HFFc6 (cell line): ENCODE measurements at places on chromosomes 13 and 19. TPM values are rescaled to one million over a fixed set of nuclear protein-coding genes. Genes with fewer than 3 reads are reported as not detected.

DNA sequence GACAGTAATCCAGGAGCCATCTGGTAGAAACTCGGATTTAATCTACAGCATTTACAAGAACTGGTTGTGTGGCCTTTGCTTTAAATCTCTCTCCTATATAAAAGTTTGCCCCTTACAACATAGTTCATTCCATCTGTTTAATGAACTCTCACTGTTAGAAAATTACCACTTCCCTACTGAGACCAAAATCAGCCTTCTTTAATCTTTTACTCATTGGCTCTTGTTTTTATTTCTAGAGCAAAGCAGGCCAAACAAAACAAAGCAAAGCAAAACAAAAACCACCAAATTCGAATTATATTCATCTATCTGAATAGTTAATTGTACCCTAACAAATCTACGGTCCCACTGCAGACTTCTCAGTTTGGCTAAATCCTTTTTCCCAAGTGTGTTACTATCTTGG is 127.0 kb downstream of the UGGT2 start:
- peaks cover 26% of the 10 kb centered on the region for H3K4me1 ChIP-seq
- no peak overlapping the region for H3K27ac ChIP-seq
- H3K4me3 ChIP-seq, result no peak overlapping the region
- no peak for DNase-seq
- H3K36me3 ChIP-seq, result peaks cover 29% of the 10 kb centered on the region
- no peaks in the 10 kb centered on the region for H3K27me3 ChIP-seq

- peaks cover 1% of the 10 kb centered on the region for H3K36me3 ChIP-seq
- no peak for DNase-seq
- H3K27me3 ChIP-seq, result peaks cover 1% of the 10 kb centered on the region; the same call in 1 of the 2 replicates
- no peaks in the 10 kb centered on the region for H3K4me1 ChIP-seq
- no peak overlapping the region for H3K4me3 ChIP-seq
Measured at GRCh38 chr19:5106191-5106726, 137.3 kb downstream of the KDM4B start.

GRCh38 chr13:41561170-41561569 is 103.8 kb downstream of the RGCC start:
- H3K4me1 ChIP-seq, result peaks cover 49% of the 10 kb centered on the region
- no peaks in the 10 kb centered on the region for H3K36me3 ChIP-seq
- H3K4me3 ChIP-seq, result no peak overlapping the region
- DNase-seq, result no peak
- peaks cover 13% of the 10 kb centered on the region for H3K27me3 ChIP-seq

GRCh38 chr13:27980280-27980998 is 8.1 kb downstream of the URAD start:
- H3K4me1 ChIP-seq, result peaks cover 8% of the 10 kb centered on the region; the same call in 1 of the 2 replicates
- H3K27me3 ChIP-seq, result peaks cover 59% of the 10 kb centered on the region
- H3K4me3 ChIP-seq, result no peak overlapping the region
- DNase-seq, result no peak
- H3K36me3 ChIP-seq, result no peaks in the 10 kb centered on the region

- no peaks in the 10 kb centered on the region; the same call in 1 of the 2 replicates for H3K27me3 ChIP-seq
- no peaks in the 10 kb centered on the region; the same call in none of the 2 replicates for H3K36me3 ChIP-seq
- H3K4me3 ChIP-seq, result no peak overlapping the region
- DNase-seq, result no peak
- no peak overlapping the region for H3K27ac ChIP-seq
Measured at GRCh38 chr13:63156816-63157215, 1741.2 kb upstream of the PCDH20 start.

GRCh38 chr13:73781384-73781783 is 352.8 kb downstream of the KLF12 start:
- peaks cover 11% of the 10 kb centered on the region for H3K4me1 ChIP-seq
- H3K36me3 ChIP-seq, result peaks cover 23% of the 10 kb centered on the region
- no peak for DNase-seq

DNA sequence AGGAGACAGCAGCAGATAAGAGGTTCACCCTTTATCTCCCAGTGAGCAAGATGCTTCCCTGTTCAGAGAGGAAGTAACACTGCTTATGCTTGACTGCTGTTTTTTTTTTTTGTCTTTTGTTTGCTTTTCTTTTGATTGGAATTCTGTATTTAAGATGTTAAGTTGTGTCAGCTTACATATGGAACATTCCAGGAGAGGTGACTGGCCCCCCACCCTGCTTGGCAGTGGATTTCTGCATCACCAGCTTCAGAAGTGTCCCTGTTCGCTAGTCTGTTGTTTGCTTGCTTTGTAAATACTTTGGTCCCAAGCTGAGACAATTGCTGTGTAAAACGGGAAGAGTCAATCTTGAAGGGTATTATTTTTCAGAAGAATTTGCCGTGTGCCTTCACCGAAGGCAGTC is 43.0 kb downstream of the IFT88 start:
- peaks cover 15% of the 10 kb centered on the region for H3K36me3 ChIP-seq
- DNase-seq, result no peak
- no peaks in the 10 kb centered on the region for H3K27me3 ChIP-seq
- no peak overlapping the region for H3K4me3 ChIP-seq
- H3K27ac ChIP-seq, result 0 out of 2 replicates have a peak overlapping the region, but pooled peaks have one; percentile 18

DNA sequence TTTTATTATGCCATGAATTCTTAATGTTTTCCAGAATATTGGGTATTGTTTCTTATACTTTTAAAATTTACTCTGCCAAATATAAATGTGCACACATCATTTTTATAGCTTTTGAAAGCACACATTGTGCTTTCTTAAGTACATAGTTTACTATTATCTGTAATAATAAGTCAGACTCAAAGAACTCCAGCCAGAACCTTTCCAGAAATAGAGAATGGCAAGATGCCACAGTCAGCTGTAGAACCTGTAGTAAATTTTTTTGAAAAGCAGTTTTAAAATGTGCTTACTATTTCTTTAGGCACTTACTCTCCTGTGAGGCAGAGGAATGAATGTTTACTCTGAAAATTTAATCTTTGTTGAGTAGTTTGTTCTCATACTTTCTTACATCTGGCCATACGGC is 1287.1 kb downstream of the PCDH9 start:
- no peaks in the 10 kb centered on the region for H3K36me3 ChIP-seq
- H3K4me1 ChIP-seq, result peaks cover 22% of the 10 kb centered on the region
- H3K27ac ChIP-seq, result no peak overlapping the region
- no peaks in the 10 kb centered on the region for H3K27me3 ChIP-seq

GRCh38 chr19:12756150-12756883 is 4.7 kb downstream of the BEST2 start:
- 0 out of 2 replicates have a peak, but pooled peaks cover 9% of the 10 kb centered on the region for H3K4me1 ChIP-seq
- no peaks in the 10 kb centered on the region for H3K36me3 ChIP-seq
- H3K27me3 ChIP-seq, result peaks cover 6% of the 10 kb centered on the region; the same call in 1 of the 2 replicates
- no peak overlapping the region for H3K4me3 ChIP-seq
- no peak overlapping the region for H3K27ac ChIP-seq

- H3K27ac ChIP-seq, result no peak overlapping the region
- peaks cover 37% of the 10 kb centered on the region for H3K27me3 ChIP-seq
- H3K4me3 ChIP-seq, result no peak overlapping the region
- no peak for DNase-seq
- no peaks in the 10 kb centered on the region for H3K36me3 ChIP-seq
Measured at GRCh38 chr13:94667190-94667589, 45.2 kb downstream of the SOX21 start.

DNA sequence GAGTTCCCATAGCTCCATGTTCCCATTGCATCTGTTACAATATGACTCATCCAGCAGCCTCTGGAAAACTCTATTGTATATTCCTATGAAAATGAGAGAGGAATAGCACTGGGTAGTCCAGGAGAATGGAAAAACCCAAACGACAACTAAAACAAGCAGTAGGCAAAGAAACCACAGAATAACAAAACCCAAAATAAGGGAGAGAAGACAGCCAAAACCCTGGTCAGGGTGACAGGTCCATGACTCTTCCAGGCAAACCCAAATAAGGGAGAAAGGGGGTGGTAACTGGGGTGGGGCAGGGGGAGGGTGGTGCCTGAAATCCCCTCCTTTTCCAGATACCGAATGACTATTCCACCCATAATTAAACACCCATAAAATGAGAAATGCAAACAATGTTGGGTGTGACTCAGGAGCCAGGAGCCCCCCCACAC is 4.0 kb upstream of the ZNF8 start:
- H3K4me3 ChIP-seq, result peak overlapping the region; percentile 16; the same call in 1 of the 2 replicates
- peaks cover 23% of the 10 kb centered on the region for H3K4me1 ChIP-seq
- peaks cover 2% of the 10 kb centered on the region; the same call in 1 of the 2 replicates for H3K27me3 ChIP-seq
- no peak overlapping the region for H3K27ac ChIP-seq
- DNase-seq, result no peak

DNA sequence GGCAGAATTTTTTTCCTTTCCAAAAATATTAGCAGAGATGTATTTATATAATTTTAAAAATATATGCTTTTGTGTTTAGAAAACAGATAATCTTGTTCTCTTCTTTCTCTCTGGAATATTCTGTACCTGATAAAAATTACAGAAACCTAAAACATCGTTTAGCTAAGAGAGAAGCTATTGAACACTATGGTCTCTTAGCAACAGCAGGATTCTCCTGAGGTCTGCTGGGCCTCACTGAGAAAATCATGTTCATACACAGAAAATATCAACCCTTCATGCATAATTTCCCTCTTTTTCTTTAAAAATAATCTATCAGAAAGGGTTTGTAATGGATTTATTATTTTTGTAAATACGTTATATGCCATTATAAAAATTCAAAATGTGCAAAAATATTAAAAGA is 242.2 kb downstream of the DCLK1 start:
- H3K4me1 ChIP-seq, result peaks cover 30% of the 10 kb centered on the region
- no peak overlapping the region for H3K27ac ChIP-seq

DNA sequence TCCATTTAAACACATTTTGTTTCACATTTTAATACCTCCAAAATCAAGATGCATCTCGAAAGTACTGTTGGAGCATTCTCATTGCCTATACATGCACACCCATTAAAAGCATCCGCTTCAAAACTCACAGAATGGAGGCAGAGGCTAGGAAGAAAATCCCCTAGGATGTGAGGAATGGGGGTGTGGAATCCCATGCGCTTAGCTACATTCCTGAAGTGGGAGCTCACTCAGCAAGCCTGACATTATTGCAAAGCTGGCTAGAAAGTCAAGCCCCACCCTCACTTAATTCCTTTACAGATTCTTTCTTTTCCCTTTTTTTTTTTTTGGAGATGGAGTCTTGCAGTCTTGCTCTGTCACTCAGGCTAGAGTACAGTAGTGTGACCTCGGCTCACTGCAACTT is 4.6 kb upstream of the FAM32A start:
- peak overlapping the region; percentile 71 for H3K27ac ChIP-seq
- H3K36me3 ChIP-seq, result peaks cover 4% of the 10 kb centered on the region
- peak overlapping the region; percentile 32; the same call in 1 of the 2 replicates for H3K4me3 ChIP-seq
- peak; percentile 70 for DNase-seq
- H3K4me1 ChIP-seq, result peaks cover 22% of the 10 kb centered on the region

DNA sequence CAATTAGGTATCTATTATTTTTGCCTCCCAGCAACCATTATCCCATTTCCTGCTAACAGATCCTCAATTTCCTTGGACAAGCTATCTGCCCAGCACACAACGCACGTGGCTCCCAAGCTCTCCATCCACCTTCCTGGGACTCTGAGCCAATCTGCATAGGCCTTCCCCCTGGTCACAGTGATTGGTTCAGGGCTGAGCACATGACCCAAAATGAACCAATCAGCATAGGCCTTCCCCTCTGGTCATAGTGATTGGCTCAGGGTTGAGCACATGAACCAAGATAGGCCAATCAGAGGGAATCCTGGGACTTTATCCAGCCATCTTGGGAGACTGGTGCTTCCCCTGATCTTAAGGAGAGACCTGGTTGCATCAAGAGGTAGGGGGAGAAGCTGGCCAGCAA is 5.8 kb downstream of the CPAMD8 start:
- H3K27ac ChIP-seq, result no peak overlapping the region
- no peak overlapping the region for H3K4me3 ChIP-seq
- H3K27me3 ChIP-seq, result peaks cover 41% of the 10 kb centered on the region
- DNase-seq, result peak; percentile 3
- peaks cover 11% of the 10 kb centered on the region for H3K4me1 ChIP-seq
- H3K36me3 ChIP-seq, result peaks cover 4% of the 10 kb centered on the region; the same call in 1 of the 2 replicates

DNA sequence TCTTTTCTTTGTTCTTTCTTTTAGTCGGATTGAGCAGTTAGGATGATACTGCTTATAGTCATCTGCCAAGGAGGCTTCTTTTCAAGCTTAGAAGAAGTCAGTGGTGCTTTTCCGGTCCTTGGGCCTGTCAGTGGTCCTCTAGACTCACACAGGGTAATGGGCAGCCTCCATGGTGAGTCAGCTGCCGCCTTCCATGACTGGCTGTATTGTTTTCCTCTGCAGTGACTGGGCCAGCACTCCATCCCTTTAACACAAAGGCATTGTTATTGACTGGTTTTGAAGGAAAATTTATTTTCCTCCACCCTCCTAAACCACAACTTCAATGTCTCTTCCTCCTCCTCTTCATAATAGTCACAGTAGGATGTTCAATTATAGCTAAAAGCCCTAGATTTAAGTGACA is 47.1 kb upstream of the CNMD start:
- no peak for DNase-seq
- H3K36me3 ChIP-seq, result no peaks in the 10 kb centered on the region
- no peak overlapping the region for H3K4me3 ChIP-seq
- no peaks in the 10 kb centered on the region for H3K4me1 ChIP-seq
- no peak overlapping the region for H3K27ac ChIP-seq
- H3K27me3 ChIP-seq, result peaks cover 17% of the 10 kb centered on the region

- no peaks in the 10 kb centered on the region for H3K4me1 ChIP-seq
- no peaks in the 10 kb centered on the region for H3K36me3 ChIP-seq
- H3K27me3 ChIP-seq, result peaks cover 2% of the 10 kb centered on the region; the same call in 1 of the 2 replicates
- H3K27ac ChIP-seq, result no peak overlapping the region
- no peak for DNase-seq
- H3K4me3 ChIP-seq, result no peak overlapping the region
Measured at GRCh38 chr19:51830274-51830673, 35.3 kb downstream of the FPR3 start.

DNA sequence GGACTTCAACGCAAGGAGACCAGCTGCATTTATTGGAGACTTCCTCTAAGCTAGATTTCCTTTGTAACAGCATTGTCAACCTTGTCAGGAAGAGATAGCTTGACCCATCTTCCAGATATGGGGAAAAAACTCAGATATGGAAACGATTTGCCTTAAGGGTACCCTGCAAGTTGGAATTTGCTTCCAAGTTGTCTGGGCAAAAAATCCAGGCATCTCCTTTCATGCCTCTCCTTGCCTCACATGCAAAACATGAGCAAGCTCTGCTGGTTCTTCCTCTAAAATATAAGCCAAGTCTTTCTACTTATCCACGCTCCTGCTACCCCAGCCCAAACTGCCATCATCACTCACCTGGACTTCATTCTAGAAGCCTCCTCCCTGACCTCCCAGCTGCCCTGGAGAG is 6.4 kb upstream of the DNMT1 start:
- H3K4me1 ChIP-seq, result peaks cover 10% of the 10 kb centered on the region
- no peaks in the 10 kb centered on the region for H3K36me3 ChIP-seq
- H3K27ac ChIP-seq, result no peak overlapping the region
- no peak overlapping the region for H3K4me3 ChIP-seq

- no peak overlapping the region for H3K27ac ChIP-seq
- H3K4me1 ChIP-seq, result peaks cover 33% of the 10 kb centered on the region
- H3K27me3 ChIP-seq, result peaks cover 1% of the 10 kb centered on the region
- peaks cover 43% of the 10 kb centered on the region for H3K36me3 ChIP-seq
Measured at GRCh38 chr13:113917594-113918371, 53.9 kb upstream of the GAS6 start.

- H3K27ac ChIP-seq, result peak overlapping the region; percentile 64
- peaks cover 15% of the 10 kb centered on the region for H3K4me1 ChIP-seq
Measured at GRCh38 chr19:8423817-8424223, 10.7 kb downstream of the MARCHF2 start.

The ZNF844 gene
- 1.1 to 4.5 TPM (median 3.8 TPM) in 3 replicates for total RNA-seq

The SLC25A15 gene
- 10.7 to 12.7 TPM (median 11.4 TPM) in 3 replicates for total RNA-seq

The PPP1R13L gene
- 10.7 to 23.0 TPM (median 18.6 TPM) in 3 replicates for total RNA-seq

The SPINT2 gene
- total RNA-seq, result 0.84 to 3.8 TPM (median 3.5 TPM) in 3 replicates

The COX7A1 gene
- total RNA-seq, result 78.9 to 143 TPM (median 118 TPM) in 3 replicates

The CABP5 gene
- total RNA-seq, result not detected in 3 replicates

The ADGRE3 gene
- total RNA-seq, result not detected in 3 replicates

The SPTBN4 gene
- total RNA-seq, result 0.15 to 1.1 TPM (median 0.40 TPM) in 3 replicates

The TMEM145 gene
- 0.24 to 0.53 TPM (median 0.34 TPM) in 3 replicates for total RNA-seq

The ZNF534 gene
- not detected in 3 replicates for total RNA-seq

The ATP8B3 gene
- total RNA-seq, result 4.5 and 7.9 TPM in 2 replicates

The ZNF776 gene
- total RNA-seq, result 5.4 to 8.4 TPM (median 8.1 TPM) in 3 replicates

The CCL25 gene
- not detected in 3 replicates for total RNA-seq

The ELSPBP1 gene
- total RNA-seq, result not detected in 3 replicates

The ATP4B gene
- total RNA-seq, result not detected in 2 replicates

The NXNL1 gene
- not detected in 3 replicates for total RNA-seq

The FUZ gene
- total RNA-seq, result 10.3 to 15.8 TPM (median 11.0 TPM) in 3 replicates
